ENCODE measurements at places on chromosomes 2 and 18.

DNA sequence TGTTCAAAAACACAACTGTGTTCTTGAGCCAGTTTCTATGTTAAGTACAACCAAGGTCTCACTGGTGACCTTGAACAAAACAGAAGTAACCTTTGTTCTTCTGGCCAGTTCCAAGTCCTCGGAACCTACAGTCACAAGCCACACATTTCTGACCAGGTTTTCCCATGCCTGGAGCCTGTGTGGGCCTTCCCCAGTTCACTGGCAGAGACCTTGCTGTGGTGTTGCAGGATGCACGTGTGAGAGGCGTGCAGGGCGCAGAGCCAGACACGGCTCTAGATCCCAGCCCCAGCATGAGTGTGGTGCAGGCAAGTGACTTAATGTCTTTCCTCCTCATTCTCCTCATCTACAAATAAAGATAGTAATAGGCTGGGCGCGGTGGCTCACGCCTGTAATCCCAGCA, 25.5 kb upstream of the EDAR start:
- no peak for DNase-seq

- DNase-seq = no peak
Measured at GRCh38 chr2:177261116-177262060, 3.1 kb downstream of the NFE2L2 start.

GRCh38 chr2:236782938-236783337, 213.3 kb downstream of the ACKR3 start:
- no peak for DNase-seq

DNA sequence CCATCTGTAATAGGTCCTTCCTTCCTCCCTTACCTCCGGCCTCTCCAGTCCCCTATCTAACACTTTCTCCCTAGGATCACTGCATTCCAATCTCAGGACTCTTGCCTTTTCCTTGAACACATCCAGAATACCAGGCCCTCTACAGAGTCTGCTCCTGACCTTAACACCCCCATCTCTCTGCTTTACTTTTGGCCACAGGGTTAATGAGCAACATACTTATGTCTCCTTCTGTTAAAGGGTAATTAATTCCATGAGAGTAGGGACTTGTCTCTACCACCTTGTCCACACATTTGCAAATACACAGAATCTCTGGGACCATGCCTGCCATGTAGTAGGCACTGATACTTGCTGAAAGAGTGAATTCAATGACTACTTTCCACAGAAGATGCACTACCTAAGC, 94.9 kb downstream of the COBLL1 start:
- no peak for DNase-seq

DNA sequence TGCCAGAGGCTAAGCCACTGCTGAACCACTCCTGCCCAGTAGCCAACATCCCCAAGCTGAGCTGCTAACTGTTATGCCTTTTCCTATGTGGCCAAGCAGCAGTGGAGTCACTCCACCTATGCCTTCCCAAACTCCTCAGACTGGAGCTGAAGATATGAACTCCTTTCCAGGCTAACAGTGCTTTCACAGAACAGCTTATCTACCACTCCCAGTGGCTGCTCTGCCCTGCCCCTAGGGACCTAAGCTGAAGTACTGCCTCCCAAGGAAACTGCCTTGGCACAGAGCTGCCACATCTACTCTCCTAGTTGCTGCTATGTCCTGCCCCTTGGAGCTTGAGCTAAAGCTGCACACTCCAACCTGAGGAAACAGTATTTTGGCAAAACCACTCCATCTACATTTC, 275.9 kb downstream of the RBM43 start:
- no peak for DNase-seq

GRCh38 chr2:19299522-19299921, 58.9 kb downstream of the OSR1 start:
- no peak for DNase-seq

DNA sequence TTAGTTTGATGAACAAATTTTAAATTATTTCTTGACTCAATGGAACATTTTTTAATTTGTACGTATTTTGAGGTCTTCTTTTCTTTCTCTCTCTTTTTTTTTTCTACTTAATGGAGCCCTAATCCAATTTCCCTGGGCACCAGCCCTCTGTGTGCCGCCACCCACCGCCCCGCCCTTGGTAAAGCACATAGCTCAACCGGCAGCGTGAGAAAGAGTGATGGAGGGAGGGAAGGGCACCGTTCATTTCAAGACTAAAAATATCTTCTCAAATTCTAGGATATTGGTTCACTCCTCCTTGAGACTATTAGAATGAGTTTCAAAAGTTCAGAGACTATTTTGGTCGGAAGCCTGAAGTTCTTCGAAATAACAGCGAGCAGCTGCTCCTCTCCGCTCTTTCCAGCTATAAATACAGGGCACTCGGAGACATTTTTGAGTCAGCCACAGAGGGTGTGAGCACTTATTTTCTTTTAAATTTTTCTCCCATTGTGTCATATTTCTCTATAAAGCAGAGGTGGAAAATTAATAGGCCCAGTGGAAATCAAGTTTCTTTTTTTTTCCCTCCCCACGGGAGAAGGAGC, 731.7 kb upstream of the ID2 start:
- DNase-seq = no peak

DNA sequence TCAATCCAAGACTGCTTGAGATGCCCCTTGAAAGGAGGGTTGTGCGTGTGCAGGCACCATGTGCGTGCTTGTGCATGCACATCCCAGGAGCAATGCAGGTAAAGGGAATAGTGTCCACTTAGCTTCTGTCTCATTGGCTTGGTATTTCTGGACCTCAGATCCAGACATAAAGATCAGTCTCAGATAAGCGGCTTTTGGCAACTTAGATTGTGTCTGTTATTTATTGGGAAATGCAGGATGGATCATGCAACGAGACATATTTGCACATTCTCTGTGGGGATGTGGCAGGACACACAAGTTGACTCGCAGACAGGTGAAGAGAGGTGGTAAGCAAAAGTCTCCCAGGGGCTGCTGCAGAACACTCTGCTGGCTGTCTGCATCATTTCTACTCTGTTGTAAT, 67.9 kb downstream of the SETBP1 start:
- DNase-seq = no peak

DNA sequence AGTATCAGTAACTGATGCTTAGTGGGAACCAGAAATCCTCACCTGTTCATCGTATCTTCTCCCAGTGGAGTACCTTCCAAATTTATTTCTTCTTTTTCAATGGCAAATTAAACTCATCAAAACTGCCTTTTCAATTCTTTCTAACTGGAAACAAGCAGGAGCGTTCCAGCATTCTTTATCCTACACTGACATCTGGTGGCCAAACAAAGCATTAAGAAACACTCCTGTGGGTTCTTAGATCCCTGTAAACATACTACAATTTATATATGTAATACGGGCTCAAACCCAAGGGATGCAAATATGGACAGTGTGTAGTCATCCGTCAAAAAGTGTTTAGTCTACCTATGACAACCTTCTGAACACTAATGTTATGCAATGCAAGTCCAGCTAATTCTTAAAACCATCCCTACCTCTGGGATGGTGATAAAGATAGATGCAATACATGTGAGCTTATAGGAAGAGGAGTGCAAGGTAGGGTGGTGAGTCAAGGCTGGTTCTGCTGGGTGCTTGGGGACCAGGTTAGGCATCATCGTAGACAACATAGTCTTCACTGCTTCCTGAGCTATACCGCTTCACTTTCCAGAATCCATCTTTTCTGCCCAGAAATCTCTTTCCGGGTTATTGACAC, 375.0 kb downstream of the CTNNA2 start:
- peak; percentile 12 for DNase-seq

GRCh38 chr2:132538331-132538855, 121.8 kb downstream of the GPR39 start:
- no peak for DNase-seq

DNA sequence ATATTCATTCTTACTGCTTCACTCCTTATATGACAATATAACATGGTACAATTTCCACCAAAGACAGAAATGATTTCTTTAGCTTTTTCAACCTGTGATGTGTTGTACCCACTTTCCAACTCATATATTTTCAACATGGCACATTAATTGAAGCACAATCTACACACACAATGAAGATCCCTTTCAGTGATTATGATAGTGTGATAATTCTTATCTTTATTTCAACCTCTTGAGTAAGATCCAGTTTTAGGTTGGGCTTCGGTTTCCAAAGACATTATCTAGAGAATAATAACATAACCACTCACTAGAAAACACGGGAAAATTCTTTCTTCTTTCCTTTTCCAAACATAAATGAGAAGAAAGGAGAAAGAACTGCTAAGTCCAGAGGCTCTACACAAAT, 3.4 kb upstream of the DSG3 start:
- no peak for DNase-seq

DNA sequence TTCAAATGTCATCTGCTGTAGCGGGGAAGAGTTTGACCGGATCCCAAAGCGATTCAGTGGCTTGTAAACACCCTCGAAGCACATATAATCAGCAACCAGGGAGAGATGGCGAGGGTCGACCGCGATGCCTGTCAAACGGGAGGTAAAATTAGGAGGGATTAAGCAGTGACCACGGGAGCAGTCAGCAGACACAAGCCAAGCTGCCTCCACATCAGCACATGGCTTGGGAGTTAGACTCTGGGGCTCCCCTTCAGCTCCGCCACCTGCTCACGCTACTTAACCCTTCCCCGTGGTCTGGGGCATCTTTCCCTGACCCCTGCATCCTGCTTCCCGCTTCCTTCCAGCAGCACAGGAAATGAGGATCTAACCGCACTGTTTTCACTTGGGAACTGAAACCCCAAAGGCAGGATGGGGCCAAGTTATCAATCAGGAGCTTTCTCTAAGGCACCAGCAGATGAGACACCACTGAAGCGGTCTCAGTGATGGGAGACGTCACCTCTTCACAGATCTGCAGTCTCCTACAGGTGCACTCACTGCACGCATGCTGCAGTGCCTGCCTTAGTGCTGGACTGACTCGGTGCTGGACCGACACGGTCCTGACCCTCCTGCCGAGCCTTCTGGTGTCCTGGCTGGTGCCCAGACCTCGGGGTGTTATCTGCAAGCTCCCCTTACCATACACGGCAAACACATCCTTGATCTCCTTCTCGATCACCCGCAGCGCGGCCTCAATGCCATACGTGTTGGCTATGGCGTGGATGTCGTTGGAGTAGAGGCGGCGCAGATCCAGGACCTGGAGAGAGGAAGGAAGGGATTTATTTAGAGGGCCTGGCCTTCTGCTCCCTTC, 77.5 kb downstream of the POLR1A start:
- no peak for DNase-seq

GRCh38 chr2:224723586-224724217, 7.5 kb upstream of the CCDC195 start:
- DNase-seq = no peak

DNA sequence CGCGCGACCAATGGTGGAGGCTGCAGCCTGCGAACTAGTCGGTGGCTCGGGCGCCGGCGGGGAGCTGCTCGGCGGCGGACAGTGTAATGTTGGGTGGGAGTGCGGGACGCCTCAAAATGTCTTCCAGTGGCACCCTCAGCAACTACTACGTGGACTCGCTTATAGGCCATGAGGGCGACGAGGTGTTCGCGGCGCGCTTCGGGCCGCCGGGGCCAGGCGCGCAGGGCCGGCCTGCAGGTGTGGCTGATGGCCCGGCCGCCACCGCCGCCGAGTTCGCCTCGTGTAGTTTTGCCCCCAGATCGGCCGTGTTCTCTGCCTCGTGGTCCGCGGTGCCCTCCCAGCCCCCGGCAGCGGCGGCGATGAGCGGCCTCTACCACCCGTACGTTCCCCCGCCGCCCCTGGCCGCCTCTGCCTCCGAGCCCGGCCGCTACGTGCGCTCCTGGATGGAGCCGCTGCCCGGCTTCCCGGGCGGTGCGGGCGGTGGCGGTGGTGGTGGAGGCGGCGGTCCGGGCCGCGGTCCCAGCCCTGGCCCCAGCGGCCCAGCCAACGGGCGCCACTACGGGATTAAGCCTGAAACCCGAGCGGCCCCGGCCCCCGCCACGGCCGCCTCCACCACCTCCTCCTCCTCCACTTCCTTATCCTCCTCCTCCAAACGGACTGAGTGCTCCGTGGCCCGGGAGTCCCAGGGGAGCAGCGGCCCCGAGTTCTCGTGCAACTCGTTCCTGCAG, at the start of gene HOXD9:
Gene HOXD9 (plus strand): TSS at position 37 of the 728 bp plus-strand sequence. CDS start 50 bp downstream, at position 87.
- no peak for DNase-seq

GRCh38 chr2:206276169-206276942, 1.9 kb downstream of the ZDBF2 start:
- DNase-seq = no peak

DNA sequence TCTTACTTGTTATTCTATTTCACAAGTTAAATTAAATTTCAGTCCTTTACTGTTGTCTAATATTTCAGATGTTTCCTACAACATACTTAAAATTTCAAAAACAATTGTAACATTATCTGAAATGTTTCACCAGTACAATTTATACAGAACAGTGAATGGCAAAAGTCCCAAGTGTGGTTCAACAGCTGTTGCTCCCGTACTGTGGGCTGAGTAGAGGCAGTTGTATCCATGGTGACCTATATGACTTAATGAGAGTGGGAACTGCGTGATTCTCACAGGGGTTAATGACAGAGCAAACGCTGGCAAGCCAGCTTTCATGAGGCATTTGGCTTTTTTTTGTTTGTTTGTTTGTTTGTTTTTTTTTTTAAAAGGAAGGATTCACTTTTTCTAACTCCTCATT, 5.3 kb upstream of the PLCL1 start:
- no peak for DNase-seq

DNA sequence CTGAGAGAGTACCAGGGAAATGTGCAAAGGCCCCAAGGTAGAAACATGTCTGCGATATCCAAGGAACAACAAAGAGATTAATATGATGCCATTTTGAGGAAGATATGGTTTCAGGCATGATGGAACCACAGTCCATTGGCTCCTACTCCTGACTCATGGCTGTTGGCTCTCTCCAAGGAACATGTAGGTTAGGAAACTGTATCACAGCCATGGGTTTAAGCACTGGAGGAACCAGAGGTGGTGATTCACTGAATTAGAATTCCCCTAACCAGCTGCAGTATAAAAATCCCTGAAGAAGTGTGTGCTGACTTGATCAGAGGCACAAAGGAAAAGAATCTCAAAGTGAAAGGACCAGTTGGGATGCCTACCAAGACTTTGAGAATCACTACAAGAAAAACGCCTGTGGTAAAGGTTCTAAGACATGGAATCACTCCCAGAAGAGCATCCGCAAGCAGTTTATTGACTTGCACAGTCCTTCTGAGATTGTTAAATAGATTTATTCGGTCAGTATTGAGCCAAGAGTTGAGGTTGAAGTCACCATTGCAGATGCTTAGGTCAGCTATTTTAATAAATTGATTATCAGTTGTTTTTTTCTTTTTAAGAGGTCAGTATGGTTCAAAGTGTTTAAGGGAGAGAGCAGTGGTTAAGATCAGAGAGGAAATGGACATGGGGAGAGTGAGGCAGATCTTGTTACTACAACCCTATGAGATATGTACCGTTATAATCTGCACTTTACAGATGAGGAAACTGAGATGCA, 110.7 kb upstream of the OTX1 start:
- no peak for DNase-seq

All from stimulated activated naive CD8-positive, alpha-beta T cell treated with anti-CD3 and anti-CD28 coated beads, Interleukin-15, amount 100 ng/mL, for 72 hours (primary cell).